Spleen (tissue), 13 donors: ENCODE measurements at places on chromosomes 1 and 21. TPM values are rescaled to one million over a fixed set of nuclear protein-coding genes. Genes with fewer than 3 reads are reported as not detected.

SMIM1 gene
- polyA plus RNA-seq = 4.0 TPM

LIPI gene
- not detected for polyA plus RNA-seq

IVL gene
- 0.05 TPM for polyA plus RNA-seq

SELL gene
- polyA plus RNA-seq = 157 TPM

COL8A2 gene
- polyA plus RNA-seq = 4.3 TPM

ERG gene
- polyA plus RNA-seq = 11.2 TPM

ENAH gene
- polyA plus RNA-seq = 5.1 TPM

LEPR gene
- 0.90 TPM for polyA plus RNA-seq

RGS7 gene
- 0.09 TPM for polyA plus RNA-seq

DYNLT5 gene
- 0.09 TPM for polyA plus RNA-seq

ERVH48-1 gene
- 0.05 TPM for polyA plus RNA-seq

LIN9 gene
- polyA plus RNA-seq = 2.8 TPM

ETNK2 gene
- 1.9 TPM for polyA plus RNA-seq

S100A3 gene
- polyA plus RNA-seq = 2.6 TPM

HSD3B2 gene
- polyA plus RNA-seq = not detected

MFAP2 gene
- 1.2 TPM for polyA plus RNA-seq

HSPG2 gene
- polyA plus RNA-seq = 14.4 TPM

SMYD3 gene
- 15.0 TPM for polyA plus RNA-seq

ERICH3 gene
- polyA plus RNA-seq = 0.15 TPM

LDLRAD2 gene
- 4.3 TPM for polyA plus RNA-seq

MIER1 gene
- 12.5 TPM for polyA plus RNA-seq

NBPF8 gene
- polyA plus RNA-seq = 6.4 TPM

SPRR2B gene
- not detected for polyA plus RNA-seq

RYR2 gene
- polyA plus RNA-seq = 0.26 TPM

MAP7D1 gene
- 38.0 TPM for polyA plus RNA-seq

PRR9 gene
- polyA plus RNA-seq = not detected

C1QB gene
- 225 TPM for polyA plus RNA-seq

TRAF3IP3 gene
- polyA plus RNA-seq = 189 TPM

TAF5L gene
- 7.0 TPM for polyA plus RNA-seq

INTS3 gene
- 51.9 TPM for polyA plus RNA-seq

LAPTM5 gene
- 419 TPM for polyA plus RNA-seq

PTCH2 gene
- 0.56 TPM for polyA plus RNA-seq

ASPM gene
- polyA plus RNA-seq = 0.70 TPM

NFASC gene
- 9.1 TPM for polyA plus RNA-seq

FAM72D gene
- polyA plus RNA-seq = 1.8 TPM

TMEM53 gene
- polyA plus RNA-seq = 5.7 TPM

PPIAL4G gene
- polyA plus RNA-seq = 0.06 TPM

ARMH1 gene
- 86.0 TPM for polyA plus RNA-seq

VASH2 gene
- 0.33 TPM for polyA plus RNA-seq

ARTN gene
- polyA plus RNA-seq = 1.2 TPM

TEDDM1 gene
- polyA plus RNA-seq = not detected

LCE3D gene
- not detected for polyA plus RNA-seq

OR2G6 gene
- polyA plus RNA-seq = not detected

KRTAP24-1 gene
- polyA plus RNA-seq = not detected

FAM72B gene
- 1.5 TPM for polyA plus RNA-seq

IBA57 gene
- 1.1 TPM for polyA plus RNA-seq

SPRR5 gene
- polyA plus RNA-seq = not detected

KLF17 gene
- polyA plus RNA-seq = not detected
